ENCODE measurements at places on chromosomes 6 and 20.
A peak's percentile ranks its signal among the peaks of the same experiment; 100 is the strongest.

GRCh38 chr20:49990271-49990720 is 7.5 kb downstream of the SNAI1 start:
- no peak for DNase-seq

GRCh38 chr20:8557711-8558110 is 425.6 kb downstream of the PLCB1 start:
- DNase-seq = no peak

DNA sequence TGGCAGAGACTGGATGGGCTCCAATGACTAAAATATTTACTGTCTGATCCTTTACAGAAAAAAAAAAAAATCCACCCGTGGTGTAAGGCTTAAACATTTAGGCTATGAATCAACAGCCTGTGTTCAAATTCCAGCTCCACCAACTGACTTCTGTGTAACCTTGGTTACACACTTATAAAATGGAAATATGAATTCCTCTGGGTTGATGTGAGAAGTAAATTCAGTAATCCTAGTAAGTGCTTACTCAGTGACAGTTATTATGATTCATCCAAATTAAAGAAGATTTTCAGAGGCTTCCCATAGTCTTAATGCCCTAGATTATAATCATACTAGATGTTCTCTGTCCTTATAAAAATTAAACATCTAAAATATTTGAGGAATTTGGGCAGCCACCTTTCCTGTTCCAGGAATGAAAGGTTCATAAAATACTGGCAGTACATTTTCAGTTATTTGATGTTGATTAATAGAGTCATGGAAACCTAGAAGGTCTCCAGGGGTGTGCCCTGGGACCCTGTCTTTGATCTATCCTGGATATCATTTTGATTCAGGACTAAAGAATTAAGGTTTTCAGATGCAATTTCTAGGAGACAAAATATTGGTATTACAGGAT is 180.3 kb upstream of the ZNF217 start:
- DNase-seq = no peak

- no peak for DNase-seq
Measured at GRCh38 chr6:19478992-19479391, 358.2 kb upstream of the ID4 start.

GRCh38 chr6:87724983-87725811 is 23.2 kb upstream of the AKIRIN2 start:
- DNase-seq = no peak

GRCh38 chr6:90295854-90296340 is 746 bp downstream of the BACH2 start:
- DNase-seq = peak; percentile 62

- no peak for DNase-seq
Measured at GRCh38 chr20:25272223-25273000, 24.5 kb downstream of the PYGB start.

DNA sequence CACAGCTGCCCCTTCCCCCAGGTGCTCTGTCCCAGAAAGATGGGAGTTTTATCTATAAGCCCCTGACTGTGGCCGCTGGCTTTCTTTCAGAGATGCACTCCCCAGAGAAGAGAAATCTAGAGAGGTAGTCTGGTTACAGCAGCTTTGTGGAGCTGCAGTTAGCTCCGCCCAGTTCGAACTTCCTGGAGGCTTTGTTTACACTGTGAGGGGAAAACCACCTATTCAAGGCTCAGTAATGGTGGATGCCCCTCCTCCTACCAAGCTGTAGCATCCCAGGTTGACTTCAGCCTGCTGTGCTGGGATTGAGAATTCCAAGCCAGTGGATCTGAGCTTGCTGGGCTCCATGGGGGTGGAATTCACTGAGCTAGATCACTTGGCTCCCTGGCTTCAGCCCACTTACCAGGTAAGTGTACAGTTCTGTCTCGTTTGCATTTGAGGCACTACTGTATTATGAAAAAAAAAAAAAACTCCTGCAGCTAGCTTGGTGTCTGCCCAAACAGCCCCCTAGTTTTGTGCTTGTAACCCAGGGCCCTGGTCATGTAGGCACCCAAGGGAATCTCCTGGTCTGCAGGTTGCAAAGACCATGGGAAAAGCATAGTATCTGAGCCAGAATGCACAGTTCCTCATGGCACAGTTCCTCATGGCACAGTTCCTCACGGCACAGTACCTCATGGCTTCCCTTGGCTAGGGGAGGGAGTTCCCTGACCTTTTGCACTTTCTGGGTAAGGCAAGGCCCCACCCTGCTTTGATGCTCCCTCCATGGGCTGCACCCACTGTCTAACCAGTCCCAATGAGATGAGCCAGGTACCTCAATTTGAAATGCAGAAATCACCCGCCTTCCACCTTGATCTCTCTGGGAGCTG is 275.0 kb downstream of the CENPW start:
- no peak for DNase-seq

- DNase-seq = no peak
Measured at GRCh38 chr6:156599366-156599765, 177.8 kb upstream of the ARID1B start.

DNA sequence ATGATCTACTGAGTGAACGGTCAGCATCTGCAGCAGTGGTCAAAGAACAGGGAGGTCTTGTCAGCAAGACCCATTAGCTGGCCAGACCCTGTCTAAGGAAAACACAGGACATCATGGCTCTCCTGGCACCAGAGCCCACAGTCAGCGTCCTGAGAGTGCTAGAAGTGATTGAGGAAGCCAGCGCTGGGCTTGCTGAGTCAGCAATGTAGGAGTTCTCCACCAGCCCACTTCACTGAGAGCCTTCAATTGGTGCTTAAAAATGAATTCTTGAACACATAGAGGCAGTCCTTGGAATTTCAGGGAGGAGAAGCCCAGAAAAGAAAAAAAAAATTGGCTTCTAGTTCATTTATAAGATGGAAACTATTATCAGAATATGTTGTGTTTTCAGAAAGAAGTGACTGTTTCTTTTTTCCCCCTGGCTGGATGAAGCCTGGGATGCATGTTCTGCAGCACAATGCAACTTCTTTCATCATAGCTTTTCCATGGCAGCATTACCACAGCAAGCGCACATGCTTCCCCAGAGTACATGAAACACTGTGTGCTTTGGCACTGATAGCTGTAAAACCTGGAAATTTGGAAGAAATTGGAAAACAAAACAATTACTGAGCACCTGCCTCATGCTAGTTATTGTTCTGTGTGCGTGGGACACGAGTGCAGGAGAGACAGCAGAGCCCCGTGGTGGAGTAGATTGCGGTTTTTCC is 899.9 kb downstream of the C6orf118 start:
- no peak for DNase-seq

DNA sequence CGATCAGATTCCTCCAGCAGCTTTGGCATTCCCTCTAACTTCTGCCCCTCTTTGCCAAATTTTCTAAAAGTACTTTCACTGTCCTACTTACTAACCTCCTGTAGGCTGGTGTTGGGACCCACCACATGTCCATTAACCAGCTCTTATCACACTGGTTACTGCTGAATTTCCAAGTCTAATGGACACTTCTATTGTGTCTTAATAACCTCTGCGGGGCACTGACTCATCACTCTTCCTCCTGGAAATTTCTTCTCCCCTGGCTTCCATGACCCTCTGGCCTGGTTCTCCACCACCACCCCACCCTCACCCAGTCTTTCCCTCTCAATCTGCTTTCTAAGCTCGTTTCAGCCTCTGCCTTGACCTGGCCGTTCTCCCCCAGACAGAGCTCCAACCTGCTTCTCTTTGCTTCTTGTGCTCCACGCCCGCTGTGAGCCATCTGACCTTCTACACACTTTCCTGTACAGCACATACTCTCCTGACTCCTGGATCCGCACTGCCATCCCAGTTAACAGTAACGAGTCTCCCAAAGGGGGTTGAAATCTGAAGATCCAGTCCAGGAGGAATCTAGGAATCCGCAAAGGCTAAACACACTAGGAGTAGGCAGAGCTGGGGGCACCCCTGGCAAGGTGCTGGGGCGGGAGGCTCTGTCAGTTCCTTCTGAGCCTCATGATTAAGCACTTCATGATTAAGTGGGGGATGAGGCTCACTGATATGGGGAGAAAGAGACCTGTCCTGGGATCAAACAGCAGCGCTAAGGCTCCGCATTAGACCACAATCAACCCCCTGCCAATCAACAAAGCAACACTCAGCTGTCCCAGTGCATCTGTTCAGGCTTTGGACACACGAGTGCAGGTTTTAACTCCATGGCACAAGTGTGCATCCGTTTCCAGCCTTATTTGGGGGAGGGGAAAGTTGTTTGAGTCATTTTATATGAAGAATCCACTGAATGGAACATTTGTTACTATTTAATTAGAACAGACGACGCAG is 146.3 kb downstream of the LY86 start:
- no peak for DNase-seq

- peak; percentile 24 for DNase-seq
Measured at GRCh38 chr6:16238057-16238962, at the start of gene GMPR. GMPR (plus strand) TSS chr6:16238587; CDS start chr6:16238694, 107 bp downstream.

- no peak for DNase-seq
Measured at GRCh38 chr6:169858293-169858934, 107.0 kb downstream of the ERMARD start.

DNA sequence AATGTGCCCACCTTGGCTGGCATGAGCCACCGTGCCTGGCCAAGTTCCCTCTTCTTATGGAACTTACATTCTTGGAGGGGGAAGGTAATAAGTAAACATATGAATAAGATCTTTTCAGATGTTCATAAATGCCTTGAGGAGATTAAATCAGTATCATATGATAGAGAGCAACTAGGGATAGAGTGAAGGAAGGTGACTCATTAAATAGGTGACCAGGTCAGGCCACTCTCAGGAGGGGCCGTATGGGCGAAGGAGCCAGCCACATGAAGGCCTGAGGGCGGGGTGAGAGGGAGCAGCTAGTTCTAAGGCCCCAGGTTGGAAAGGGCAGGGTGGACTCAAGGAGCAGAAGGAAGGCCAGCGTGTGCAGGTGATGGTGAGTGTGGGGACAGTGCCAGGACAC is 91.1 kb downstream of the UST start:
- DNase-seq = no peak

DNA sequence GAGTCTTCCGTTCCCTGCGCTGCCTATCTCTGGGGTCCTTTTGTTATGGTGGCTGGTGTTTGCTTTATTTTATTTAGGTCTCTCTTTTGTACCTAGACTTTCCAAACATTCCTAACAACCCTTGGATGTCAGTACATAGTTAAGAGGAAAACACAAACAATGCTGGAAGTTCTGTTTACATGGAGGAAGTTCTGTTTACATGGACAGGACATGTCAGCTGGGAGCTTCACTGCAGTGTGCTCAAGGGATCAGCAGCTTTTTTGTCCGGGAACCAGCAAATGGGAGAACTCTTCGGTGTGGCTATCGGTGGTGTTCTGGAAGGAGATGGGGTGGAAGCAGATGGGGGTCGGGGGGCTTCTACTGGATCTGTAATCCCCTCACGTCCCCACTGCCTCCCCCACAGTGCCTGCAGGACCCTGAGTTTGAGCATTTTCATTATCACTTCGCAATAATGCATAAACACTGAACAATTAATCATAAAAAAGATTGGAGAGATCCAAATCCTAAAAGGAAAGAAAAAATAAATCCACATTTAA is 2.7 kb downstream of the SERPINB6 start:
- DNase-seq = no peak

- no peak for DNase-seq
Measured at GRCh38 chr20:10501402-10501801, 66.3 kb downstream of the SLX4IP start.

DNA sequence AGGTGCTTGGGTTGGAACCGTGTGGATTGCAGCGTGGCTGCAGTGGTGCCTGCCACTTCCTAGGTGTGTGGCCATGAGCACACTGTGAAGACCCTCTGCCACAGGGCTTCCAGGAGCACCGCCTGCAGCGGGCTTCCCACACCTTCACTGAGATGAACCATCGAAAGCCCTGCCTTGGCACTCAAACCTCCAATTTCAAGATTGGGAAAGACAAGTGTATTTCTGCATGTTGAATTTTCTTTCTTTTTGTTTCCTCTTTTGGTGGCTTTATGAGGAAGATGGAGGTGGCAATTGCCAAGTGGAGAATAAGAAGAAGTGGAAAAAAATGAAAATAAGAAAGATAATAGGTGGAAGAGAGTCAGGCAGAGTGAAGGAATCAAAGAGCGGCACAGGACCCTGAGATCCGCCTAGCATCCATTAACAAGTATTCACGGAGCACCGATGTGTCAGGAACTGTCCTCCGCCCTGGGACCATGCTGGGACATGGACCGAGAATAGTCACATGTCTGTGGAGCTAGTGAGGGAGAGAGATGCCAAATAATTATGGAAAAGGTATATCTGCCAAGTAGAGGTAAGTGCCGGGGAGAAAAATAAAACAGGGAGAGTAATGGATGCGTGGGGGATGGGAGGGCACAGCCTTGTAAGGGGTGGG is 159.9 kb downstream of the BCAS1 start:
- no peak for DNase-seq

DNA sequence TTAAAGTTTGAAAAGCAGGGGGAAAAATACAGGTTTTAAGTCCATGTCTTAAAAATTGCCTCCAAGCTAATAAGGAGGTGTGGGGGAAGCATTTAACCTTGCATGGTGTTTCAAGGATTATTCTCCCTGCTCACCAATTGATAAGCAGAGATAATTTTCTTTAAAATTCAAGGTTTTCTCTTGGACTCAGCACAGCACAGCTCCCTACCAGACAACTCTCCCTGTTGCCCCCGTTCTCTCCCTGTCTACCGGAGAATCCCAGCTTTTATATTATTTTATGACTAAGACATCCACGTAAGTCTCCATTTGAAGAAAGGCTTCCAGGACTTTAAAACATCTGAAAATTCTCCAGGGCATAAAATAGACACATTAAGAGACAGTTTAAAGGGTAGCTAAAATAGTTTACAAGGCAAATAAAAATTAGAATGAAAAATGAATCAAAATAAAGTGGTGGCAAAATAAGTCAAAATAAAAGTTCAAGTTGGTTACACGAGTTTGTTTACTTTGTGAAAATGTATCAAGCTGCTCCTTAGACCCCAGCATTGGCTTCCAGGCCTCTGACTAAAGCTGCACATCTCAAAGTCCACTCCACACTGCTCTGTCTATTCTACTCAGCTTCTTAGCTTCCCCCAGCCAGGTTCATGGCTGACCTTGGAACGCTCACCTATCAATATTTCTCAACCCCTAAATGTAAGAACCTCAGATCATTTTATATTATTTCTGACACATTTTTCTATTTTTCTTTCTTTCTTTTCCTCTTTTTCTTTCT is 188.6 kb upstream of the PLCB4 start:
- DNase-seq = no peak

- peak; percentile 77 for DNase-seq
Measured at GRCh38 chr20:35269055-35269781, 8.7 kb downstream of the MMP24OS start.

- no peak for DNase-seq
Measured at GRCh38 chr20:32567384-32568178, 17.6 kb downstream of the NOL4L start.

- no peak for DNase-seq
Measured at GRCh38 chr6:130229645-130230044, 6.9 kb upstream of the SAMD3 start.
